Epithelial cell of proximal tubule (primary cell): ENCODE measurements at places on chromosomes 3 and 15.

DNA sequence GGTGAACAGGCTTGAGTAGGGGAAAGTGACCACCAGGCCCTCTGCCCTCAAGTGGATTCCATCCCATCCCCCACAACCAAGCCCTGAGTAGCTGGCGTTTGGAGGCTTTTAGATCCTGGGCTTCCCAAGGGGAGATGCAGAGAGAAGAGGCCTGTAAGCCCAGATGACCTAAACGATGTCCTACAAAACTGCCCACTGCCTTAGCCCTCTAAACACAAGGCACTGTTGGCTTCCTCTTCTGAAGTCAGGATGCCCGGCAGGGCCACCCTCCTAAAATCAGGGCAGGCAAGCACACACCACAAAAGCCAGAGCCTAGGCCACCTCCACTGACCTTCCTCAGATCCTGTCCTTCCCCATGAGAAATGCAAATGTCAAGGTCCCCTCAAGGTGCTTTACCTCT lies 68.6 kb downstream of the ADCY5 start:
- no peak for DNase-seq

- peak; percentile 76 for DNase-seq
Observed at GRCh38 chr3:9864200-9864927, 15.7 kb downstream of the CIDEC start.

DNA sequence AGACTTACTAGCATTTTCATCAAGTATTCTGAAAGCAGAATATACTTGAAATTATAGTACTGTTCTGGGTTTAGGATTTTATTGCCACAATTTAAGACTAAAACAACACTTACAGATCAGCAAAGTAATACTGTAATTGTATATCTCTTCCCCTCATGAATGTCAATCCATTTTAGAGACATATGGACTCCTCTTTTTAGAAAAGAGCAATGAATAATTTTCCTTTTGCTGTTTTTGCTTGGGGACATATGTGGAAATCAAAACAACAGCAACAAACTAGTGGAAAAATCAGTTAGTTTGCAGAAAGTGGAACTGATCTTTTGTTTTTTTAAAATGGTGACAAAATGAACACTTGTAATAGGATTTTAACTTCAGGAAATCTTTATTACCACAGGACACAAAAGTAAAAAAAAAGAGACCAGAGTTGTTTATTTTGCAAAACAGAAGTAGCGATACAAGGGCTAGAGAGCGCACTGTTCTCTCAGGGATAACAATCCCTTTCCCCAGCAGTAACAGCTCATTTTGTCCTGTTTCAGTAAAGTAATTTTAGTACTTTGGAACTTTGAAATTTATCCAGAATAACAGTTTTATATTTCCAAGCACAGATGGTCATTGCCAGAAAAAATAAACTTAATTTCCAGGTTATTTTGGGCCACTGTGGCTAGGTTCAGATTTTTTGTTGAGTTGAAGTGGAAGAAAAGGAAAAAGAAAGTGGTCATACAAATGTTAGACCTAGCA lies 17.1 kb downstream of the LEKR1 start:
- DNase-seq, result no peak

DNA sequence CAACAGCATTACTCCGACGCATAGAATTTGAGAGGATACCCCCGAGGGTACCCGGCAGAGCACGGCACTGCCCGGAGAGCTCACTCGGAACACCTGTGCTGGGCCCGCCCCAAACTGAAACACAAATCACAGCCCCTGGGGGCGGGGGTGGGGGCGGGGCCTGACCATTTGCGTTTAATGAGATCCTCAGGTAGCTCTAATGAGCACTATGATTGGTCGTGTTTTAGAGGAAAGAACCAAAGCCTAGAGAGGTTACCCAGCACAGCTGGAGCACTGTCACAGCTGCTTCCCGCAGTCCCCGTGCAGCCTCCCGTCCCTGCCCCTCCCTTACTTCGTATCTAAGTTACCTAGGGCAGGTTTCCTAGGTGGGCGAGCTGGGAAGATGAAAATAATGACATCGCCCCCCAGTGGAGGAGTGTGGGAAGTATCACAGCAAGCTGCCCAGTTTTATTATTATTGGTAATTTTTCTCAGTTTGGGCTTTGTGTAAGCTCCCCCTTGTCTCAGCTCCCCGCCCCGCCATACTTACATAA lies 187.1 kb downstream of the PDE8A start:
- no peak for DNase-seq

GRCh38 chr15:100108846-100109245 lies 232.9 kb downstream of the ADAMTS17 start:
- no peak for DNase-seq

DNA sequence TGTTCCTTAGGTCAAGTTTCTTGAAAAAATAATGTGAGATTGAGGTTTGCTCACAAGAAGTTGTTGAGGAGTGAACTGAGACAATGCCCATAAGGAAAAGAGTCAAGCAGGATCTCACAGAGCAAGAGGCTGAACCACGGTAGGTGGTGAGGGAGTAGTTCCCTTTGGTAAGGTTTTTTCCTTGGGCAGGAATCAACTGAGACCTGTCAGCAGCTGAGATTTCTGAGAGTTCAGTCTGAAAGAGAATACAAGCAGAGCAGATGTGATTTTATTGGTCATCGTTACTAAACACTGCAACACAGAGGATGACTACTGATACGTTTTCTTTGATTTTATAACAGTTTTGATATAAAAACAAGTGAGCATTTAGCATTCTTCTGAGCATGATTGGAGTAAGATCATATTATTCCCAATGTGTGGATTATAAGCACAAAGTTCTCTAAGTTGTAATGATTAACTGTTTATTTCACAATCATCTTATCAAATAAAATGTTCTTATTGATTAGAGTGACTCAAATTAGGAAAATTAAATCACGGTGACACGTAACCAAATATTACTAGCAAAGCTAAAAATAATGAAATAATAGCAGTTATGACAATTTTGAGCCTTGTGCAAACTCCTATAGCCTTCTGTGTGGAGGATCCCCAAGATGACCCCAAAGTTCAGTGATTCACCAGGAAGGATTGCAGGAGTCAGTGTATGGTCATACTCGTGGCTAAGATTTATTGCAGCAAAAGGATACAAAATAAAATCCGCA lies 346.2 kb upstream of the ZNF717 start:
- peak; percentile 39 for DNase-seq

DNA sequence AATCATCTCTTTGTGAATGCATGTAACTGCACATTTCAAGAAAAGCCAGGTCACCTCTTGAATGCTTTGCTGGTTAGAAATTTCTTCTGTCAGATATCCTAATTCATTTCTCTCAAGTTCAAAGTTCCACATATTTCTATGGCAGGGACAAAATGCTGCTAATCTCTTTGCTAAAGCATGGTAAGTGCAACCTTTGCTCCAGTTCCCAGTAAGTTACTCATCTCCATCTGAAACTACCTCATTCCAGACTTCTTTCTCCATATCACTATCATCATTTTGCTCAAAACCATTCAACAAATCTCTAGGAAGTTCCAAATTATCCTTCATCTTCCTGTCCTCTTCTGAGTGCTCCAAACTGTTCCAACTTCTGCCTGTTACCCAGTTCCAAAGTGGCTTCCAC lies 230.6 kb downstream of the ZMAT3 start:
- DNase-seq, result no peak
